ENCODE measurements at places on chromosomes 12 and 14. TPM values are rescaled to one million over a fixed set of nuclear protein-coding genes. Genes with fewer than 3 reads are reported as not detected.

GRCh38 chr12:1595026-1595561, 713 bp upstream of the FBXL14 start:
- DNase-seq, result no peak

- DNase-seq, result no peak
These were observed 89.2 kb upstream of the TMEM263 start for GRCh38 chr12:106866426-106867080.

GRCh38 chr14:68947802-68948201, 31.3 kb downstream of the ACTN1 start:
- no peak for DNase-seq

The TAS2R7 gene
- total RNA-seq, result not detected

DNA sequence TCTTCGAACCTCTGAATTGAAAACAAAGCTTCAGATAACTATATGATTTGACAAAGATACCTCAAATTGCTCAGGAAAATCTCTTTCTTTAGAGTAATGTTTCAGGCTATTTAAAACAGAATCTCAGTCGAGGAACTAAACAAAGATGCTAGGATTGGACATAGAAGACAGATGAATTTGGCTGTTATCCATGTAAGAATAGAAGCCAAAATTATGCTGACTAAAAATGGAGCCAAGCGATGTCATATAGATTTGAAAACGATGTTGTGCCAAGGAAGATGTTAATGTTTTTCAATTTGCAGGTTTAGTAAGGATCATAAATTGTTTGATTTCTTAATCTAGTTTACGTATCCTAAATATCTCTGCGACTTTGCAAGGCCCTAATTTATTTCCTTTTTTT, 295.9 kb downstream of the FOXG1 start:
- no peak for DNase-seq

DNA sequence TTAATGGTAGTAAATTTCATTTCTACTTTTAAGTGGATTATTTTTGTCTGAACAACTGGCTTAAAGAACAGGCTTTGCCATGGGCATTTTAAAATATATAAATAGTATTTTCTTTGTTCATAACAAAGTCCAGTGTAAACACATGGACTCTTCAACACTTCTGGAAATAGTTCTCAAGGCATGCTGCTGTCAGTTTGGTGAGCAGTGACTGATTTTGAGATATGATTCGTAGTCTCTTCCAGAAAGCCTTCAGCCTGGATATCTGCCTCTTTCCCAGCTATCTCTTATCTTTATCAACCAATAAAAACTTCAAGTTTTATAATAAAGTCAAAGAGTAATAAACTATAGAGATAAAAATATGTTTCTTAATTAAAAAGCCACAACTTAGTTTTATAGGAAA, 110.7 kb downstream of the NAV3 start:
- DNase-seq, result no peak

The SLC2A3 gene
- 7.7 TPM for total RNA-seq

Measured in lower leg skin (tissue), 4 donors.